Ecto neural progenitor cell (in vitro differentiated cells): ENCODE measurements at places on chromosomes 16 and 17.

DNA sequence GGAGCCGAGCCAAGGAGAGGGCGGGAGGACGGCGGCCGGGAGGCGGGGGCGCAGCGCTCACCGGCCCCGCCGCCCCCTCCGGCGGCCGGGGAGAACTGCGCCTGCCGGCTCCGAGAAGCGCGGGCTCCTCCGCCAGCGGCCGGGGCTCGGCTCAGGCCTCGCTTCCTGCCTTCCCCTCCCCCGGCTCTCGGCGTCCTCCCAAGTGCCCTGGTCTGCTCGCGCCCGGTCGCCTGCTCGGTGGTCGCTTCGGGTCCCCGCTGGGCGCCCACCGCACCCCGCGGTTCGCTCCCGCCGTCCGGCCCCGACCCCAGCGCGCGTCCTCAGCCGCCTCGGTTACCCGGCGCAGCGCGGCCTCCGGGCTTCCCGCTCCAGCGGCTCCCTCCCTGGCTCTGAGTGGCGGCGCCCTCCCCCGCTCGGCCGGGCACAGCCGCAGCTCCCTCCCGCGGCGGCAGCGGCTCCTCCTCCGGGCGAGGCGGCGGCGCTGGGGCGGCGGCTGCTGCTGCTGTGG is 313 bp downstream of the UBTF start:
- peak; percentile 91 for DNase-seq

DNA sequence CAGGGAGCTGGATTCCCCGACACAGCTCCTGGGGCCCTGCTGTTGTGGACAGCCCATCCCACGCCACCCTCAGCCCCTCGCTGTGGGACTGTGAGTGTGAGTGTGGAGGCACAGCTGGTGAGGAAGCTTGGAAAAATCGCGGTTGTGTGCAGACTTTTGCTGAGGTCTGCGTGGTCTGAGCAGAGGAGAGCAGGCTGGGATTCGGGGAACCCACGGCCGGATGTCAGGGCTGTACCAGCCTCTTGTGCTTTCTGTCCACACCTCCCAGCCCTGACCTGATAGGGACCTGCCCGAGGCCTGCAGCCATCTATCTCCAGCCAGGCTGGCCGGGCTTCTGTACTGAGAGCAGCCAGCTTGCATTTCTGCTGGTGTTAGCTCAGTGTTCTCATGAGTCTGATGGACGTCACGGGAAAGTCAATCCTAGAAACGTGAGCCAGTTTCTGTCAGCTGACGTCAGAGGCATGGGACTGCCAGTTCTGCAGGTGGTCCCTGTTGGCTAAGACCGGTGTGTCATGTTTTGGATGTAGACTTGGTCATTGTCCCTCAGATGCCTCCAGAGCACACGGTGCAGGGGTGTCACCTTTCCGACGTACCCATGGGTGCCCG is 72.8 kb upstream of the ZNF750 start:
- DNase-seq: no peak

DNA sequence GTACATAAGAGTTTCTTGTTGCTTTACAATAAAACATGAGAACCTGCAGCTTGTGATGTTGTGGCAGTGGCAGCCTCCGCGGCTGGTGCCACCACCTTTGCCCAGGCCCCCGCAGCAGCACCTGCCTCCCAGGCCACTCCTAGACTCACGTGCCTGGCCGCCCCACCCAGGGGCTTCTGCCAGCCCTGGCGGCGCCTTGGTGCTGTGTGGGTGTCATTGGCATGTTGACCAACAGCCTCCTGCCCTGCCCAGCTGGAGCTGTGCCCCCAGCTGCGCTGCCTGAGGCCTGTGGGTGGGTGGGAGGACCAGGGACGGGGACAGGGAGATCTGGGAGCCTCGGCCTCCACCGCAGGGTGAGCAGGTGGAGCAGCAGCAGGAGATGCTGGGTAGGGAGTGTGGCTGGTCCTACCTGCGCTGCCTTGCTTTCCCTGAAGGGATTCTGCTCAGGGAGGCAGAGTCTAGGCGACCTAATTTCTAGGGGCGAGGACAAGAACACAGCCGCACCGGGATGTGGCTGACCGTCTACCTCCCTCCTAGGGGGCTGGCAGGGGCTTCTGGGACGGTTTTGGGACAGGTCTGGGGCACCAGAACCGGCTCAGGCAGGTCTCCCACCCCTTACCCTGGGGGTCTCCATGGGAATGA is 428 bp upstream of the DNASE1L2 start:
- DNase-seq: no peak

DNA sequence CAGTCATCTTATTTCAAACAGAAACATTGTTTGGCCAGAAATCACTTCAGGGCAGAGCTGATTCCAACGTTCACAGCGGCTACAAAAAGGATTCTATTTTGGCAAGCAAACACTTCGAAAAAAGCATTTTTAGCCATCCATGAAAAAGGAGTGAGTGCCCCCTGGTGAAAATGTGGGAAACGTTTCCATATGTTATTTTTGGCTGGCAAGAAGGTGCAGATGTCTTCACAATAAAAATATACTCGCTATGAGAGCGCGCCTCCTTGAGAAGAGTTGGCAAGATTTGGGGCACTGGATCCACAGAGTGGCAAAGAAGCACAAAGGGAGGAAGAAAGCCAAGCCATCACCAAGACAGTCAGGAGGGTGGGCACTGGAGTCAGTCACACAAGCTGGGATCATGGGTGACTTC is 191.1 kb downstream of the CHD9NB start:
- DNase-seq: no peak

DNA sequence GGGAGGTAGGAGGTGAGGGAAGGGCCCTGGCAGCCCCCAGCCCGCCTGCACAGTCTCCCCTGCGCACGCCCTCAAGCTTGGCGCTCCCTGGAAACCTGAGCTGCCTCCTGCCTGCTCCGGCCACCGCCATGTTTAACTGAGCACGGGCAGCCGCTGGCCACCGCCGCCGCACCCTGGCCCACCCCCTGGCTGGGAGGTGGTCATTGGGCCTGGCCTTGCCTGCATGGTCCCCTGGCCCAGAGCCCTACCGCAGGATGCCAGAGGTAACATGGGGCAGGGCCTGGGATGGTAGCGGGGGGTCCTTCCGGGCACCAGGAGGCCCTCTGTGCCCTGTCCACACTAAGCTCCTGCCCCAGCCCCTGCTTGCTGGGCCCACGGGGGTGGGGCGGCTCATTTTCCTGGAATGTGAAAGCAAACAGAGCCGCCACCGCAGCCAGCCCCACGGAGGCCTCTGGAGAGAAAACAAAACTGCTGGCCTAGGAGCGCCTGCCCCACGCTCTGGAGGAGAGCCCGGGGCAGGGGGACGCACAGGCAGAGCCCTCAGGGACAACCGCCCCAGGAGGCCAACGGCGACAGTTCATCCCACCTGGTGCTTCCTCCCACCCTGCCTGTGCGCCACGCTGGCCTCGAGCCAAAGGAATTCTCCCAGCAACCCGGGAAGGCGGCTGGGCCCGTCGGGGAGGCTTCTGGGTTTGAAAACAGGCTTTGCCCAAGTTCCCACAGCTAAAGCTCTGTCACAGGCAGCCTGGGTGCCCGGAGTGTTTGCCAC is 8.9 kb downstream of the NHERF2 start:
- no peak for DNase-seq

DNA sequence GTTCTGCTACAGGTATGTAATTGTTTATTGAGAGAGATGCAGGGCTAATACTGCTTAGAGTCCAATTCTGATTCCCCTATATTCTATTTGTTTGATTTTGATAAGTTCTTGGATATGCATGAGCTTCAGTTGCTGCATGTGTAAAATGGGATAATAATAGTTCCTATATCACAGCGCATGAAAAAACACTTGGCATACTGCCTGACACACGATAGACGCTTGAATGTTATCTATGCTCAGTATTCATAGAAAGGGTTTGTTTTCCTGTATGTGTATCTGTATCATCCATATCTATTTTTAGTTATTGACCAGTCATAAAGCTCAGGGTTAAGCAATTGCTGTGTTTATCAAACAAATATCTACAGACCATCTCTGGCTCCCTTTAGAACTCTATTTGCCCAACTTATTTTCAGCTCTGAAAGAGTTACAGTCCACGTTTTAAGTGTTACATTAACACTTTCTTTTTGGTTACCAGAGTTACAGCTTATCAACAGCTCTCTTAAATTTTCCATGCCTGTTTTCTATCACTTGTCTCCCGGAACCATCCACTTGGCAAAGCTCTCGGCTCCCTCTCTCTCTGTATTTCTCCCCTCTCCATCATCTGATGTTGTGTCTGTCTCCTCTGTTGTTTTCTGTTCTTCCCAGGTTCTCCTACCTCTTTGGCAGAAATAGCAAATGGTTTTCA is 334.8 kb downstream of the CBLN1 start:
- no peak for DNase-seq

- no peak for DNase-seq
These were observed 3.7 kb downstream of the GUCY2D start for GRCh38 chr17:8005967-8006730.

- DNase-seq: no peak
These were observed 54.1 kb upstream of the FASN start for GRCh38 chr17:82152114-82152513.
